ENCODE measurements at places on chromosomes 13 and 19.
A peak's percentile ranks its signal among the peaks of the same experiment; 100 is the strongest.

GRCh38 chr13:73286942-73287620 lies 228.3 kb downstream of the KLF5 start:
- no peak for DNase-seq

DNA sequence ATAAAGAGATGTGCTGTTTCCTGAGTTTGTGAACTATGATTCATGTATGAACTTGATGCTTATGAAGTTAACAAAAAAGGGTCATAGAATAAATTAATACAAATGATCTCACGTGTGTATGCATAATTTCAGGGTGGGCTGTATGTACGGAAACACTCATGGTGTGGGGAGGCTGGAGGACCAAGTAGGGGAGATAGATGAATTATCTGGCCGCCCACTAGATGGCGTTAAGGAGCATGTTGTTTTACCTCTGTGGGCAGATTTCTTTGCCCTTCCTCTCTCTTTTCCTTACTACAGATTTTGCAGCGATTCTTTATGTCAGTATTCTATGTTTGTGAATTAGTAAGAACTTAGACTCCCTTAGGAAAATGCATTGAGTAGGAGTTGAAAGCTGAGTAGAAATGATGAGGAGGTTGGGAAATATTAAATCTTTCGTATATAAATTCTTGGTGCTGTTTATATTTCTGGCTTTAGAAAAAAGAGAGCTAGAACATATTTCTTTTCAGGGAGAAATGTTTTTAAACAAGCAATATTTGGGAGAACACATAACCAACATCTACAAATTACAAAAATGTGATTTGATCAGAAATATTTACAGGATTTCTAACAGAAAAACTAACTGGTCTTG lies 47.4 kb upstream of the TMTC4 start:
- DNase-seq = peak; percentile 75

DNA sequence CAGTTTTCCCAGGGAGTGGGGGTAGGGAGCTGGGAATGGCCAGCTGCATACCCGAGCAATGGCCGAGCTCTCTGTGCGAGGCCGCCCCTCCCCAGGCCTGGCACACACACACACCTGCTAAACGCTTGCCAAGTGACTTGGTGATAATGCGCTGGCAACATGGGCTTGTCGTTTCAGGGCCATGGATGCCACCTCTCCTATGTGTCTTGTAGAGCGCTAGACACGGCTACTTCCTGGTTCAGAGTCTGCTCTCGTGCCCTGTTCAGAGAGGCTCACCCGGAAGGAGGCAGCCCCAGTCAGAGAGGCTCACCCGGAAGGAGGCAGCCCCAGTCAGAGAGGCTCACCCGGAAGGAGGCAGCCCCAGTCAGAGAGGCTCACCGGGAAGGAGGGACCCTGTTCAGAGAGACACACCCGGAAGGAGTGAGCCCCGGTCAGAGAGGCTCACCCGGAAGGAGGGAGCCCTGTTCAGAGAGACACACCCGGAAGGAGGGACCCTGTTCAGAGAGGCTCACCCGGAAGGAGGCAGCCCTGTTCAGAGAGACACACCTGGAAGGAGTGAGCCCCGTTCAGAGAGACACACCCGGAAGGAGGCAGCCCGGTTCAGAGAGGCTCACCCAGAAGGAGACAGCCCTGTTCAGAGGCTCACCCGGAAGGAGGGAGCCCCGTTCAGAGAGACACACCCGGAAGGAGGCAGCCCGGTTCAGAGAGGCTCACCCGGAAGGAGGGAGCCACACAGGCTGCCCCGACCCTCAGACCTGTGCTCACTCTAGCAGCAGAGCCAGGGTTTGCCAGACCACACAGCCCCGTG lies 4.2 kb downstream of the ADPRHL1 start:
- no peak for DNase-seq

DNA sequence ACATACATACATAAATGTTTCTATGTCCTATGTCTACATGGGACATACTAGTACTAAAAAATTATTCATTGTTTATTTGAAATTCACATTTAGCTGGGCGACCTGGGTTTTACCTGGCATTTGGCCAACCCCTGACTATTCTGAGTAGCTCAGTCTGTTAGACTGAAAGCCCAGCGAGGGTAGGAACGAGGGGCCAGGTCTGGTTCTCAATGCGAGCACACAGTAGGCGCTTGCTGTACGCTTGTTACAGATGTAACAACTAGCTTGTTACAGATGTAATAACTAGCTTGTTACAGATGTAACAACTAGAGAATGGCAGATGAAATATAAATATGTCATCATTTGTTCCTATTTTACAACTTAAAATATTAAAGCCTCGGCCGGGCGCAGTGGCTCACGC lies 920 bp upstream of the ANO8 start:
- DNase-seq = no peak

DNA sequence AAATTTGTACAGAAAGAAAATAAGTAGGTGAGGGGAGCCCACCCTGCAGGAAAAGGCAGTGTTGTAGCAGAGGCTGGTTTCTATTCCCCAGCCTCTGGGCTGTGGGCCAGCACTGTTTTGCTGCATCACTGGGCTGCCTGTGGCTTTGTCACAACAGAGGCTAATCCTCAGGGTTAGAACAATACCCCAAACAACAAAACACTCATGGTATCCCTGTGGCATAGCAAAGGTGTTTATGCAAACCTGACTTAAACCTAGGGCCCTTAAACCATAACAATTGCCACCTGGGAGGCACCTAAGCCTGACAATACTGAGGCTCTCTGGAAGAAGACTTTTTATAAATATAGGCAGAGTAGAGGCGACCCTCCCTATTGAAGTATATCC lies 314.7 kb downstream of the OLFM4 start:
- no peak for DNase-seq

GRCh38 chr19:16197188-16197621 lies 506 bp upstream of the AP1M1 start:
- peak; percentile 94 for DNase-seq

- no peak for DNase-seq
These were observed 4.2 kb upstream of the PAFAH1B3 start for GRCh38 chr19:42306646-42307045.

DNA sequence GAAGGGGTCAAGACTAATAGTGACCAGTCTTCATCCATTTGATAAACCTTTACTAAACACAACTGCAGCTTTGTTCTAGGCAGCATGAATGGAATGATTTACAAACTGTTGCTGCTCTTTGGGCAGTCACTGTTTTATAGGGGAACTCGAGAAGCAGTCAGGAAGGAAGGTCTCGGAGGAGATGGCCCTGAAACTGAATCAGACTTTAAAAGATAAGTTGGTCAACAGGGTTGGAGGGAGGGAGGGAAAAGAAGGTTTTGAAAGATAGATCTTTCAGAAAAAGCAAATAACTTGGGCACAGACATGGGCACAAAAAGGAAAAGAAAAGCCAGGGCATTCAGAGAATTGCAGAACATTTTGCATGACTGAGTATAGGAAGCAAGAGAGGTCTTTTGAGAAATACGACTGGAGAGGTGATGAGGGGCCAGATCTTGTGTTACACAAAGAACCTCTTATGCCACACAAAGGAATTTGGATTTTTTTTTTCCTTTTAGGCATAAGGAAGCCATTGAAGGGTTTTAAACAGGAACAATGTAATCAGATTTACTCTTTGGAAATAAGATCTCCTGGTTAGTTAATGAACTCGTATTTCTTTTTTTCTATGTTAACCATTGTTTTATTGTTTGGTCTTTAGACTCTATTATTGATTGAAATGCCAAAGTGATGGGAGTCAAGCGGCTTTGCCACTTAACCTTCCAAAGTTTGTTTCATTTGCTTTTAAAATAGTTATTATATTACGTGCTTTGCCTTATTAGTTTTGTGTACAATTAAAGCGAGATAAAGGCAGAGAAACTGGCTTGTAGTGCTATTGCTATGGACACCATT lies 37.5 kb upstream of the SACS start:
- peak; percentile 34 for DNase-seq

GRCh38 chr13:39095500-39095899 lies 57.2 kb downstream of the NHLRC3 start:
- no peak for DNase-seq

DNA sequence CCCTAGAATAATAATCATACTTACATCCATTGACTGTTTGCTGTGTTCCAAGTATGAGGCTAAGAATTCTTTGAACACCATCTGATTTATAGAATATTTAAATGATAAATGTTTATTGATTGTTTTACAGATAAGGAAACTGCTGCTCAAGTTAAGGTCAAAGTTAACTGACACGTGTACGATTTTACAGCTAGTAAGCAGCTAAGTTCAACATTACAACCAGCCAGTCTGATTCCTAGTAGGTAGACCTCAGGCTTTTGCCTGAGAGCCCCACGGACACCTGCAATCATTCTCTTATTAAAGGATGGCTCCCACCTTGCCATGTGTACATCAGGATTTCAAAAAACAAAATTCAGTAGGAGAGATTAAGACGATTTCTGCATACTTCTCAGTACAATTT lies 141.9 kb downstream of the SPRY2 start:
- DNase-seq = no peak

DNA sequence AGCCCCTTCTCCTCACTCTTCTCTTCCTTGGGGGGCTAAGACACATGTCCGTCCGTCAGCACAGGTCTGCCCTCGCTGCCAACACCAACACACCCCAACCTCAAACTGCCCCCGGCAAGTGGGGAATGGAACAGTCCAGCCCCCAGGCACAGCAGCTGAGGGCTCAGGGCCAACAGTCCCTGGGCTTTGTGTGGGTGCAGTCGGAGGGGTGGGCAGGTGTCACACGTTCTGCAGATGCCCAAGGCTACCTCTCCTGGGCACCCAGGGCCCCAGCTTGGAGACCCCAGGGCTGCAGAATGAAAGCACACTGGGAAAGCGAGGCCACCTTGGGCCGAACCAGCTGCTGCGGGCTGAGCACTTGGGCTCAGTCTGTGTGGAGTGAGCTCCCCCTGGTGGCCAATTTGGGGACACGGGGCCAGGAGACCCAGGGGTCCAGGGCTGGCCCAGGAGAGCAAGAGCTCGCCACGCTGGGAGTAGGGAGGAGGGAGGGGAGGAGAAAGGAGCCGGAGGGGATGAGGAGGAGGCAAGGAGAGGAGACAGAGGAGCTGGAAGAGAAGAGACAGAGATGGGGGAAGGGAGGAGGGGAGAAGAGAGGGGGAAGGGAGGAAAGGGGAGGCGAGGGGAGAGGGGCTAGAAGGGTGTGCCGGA lies 14.0 kb upstream of the ATP8B3 start:
- DNase-seq = peak; percentile 43

GRCh38 chr13:23628250-23628649 lies 58.0 kb downstream of the TNFRSF19 start:
- DNase-seq = no peak

- DNase-seq = no peak
These were observed 4.7 kb upstream of the CYP4F3 start for GRCh38 chr19:15636026-15636425.

- DNase-seq = no peak
These were observed 95.8 kb downstream of the DNAJC15 start for GRCh38 chr13:43119206-43119605.

DNA sequence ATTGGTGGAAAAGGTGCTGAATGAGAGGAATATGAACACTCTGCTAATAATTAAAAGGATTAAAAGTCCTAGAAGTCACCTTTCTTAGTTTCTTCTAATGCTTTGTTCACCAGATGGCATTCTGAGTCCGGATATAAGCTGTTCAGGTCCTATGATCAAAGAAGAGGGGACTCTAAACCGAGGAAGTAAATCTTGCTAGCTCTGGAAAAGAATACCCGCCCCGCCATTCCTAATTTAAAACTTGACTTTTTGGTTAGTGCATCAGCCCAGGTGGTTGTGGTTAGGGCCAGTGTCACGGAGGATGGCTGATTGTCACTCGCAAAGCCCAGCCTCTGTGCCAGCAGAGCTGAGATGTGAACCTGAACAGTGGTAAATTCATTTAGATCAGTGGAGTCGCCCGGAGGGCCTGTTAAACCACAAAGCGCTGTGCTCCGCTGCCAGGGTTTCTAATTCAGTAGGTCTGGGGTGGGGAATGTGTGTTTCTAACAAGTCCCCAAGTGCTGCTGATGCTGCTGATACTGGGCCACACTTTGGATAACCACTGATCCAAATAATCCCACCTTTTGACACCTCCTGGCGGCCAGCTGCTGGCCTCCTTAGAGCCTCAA lies 425.4 kb downstream of the DCT start:
- no peak for DNase-seq

- DNase-seq = no peak
These were observed 558.9 kb downstream of the IRS2 start for GRCh38 chr13:109227344-109227940.

- peak; percentile 60 for DNase-seq
These were observed 170.0 kb downstream of the KDM4B start for GRCh38 chr19:5138606-5139582.

DNA sequence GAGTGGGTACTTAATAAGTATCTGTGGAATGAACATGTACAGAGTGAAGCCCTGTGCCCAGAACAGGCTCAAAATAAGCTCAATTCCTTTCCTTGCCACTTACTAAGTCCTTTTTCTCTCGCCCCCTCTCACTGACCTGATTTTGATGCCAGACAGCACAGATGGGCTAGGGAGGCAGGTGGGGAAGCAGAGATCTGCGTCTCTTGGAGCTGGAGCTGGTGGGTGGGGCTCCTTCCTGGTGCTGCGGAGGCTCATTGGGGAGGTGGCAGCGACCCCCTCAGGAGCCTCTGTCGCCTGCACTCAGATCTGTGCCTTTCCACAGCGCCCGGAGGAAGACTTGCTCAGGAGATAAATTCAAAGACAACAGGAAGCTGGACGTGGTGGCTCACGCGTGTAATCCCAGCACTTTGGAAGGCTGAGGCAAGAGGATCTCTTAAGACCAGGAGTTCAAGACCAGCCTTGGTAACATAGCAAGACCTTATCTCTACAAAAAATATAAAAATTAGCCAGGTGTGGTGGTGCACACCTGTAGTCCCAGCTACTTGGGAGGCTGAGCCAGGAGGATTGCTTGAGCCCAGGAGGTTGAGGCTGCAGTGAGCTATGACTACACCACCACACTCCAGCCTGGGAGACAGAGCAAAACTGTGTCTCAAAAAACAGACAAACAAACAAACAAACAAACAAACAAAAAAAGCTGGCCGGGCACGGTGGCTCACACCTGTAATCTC lies 14.6 kb downstream of the AKT2 start:
- DNase-seq = no peak

GRCh38 chr19:2148482-2149135 lies 2.8 kb downstream of the AP3D1 start:
- DNase-seq = no peak

GRCh38 chr13:110653851-110654250 lies 38.5 kb downstream of the NAXD start:
- DNase-seq = no peak

DNA sequence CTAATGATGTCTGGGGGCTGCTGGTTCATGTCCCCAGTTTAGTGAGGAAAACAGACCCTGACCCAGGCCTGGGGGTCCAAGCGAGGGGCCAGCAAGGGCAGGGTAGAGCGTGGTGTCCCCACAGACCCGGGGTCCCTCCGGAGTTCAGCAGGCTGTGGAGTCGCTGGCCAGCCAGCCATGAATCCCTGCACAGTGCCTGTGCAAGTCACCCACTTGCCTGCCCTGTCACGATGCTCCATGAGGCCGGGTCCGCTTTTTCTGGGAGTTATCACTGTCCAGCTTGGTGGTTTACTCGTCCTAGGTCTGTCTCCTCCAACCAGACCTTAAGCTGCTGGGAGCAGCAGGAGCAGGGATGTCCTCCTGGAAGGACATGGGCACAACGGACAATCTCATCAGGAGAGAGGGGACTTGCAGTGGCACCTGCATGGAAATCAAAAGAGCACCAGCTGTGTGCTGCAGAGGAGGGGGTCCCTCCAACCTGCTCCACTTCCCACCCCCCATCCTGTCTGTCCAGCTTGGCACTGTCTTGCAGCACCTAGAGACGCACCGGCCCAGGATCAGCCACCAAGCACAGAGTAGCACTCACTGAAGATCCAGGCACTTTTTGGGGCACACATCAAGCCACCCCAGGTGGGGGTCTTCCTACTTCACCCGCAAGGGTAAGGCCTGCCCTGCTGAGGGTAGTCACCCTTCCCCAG lies 121.8 kb downstream of the URI1 start:
- DNase-seq = no peak

All from foreskin fibroblast (primary cell).